ENCODE measurements at places on chromosomes 2 and 18.

DNA sequence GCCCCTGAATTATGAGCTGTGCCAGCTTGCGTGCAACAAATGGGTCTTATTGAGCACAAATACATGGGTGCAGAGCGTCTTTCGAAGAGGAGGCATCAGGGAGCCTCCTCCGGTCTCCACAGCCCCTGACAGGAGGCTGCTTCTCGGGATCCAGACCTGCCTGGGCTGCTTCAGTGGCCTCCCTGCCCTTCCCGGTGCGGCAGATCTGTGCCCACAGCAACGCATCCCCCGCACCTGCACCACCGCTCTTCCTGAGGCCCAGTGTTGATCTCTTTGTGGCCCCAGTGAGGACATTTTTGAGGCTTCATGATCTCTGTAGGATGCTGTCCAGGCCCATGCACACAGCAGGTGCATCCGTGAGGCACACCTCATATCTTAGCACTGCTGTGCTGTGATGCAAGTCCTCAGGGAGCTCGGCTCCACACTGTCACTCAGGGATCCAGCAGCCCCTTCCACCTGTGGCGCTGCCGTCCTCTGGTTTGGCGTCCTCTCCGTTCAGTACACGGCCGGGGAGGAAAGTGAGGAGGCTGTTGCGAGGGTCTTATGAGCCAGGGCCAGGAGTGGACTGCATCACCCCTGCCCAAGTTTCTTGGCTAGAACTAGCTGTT, 17.4 kb downstream of the RTP5 start:
- DNase-seq = no peak

- DNase-seq = no peak
Observed at GRCh38 chr2:187310701-187311100, 137.4 kb downstream of the CALCRL start.

DNA sequence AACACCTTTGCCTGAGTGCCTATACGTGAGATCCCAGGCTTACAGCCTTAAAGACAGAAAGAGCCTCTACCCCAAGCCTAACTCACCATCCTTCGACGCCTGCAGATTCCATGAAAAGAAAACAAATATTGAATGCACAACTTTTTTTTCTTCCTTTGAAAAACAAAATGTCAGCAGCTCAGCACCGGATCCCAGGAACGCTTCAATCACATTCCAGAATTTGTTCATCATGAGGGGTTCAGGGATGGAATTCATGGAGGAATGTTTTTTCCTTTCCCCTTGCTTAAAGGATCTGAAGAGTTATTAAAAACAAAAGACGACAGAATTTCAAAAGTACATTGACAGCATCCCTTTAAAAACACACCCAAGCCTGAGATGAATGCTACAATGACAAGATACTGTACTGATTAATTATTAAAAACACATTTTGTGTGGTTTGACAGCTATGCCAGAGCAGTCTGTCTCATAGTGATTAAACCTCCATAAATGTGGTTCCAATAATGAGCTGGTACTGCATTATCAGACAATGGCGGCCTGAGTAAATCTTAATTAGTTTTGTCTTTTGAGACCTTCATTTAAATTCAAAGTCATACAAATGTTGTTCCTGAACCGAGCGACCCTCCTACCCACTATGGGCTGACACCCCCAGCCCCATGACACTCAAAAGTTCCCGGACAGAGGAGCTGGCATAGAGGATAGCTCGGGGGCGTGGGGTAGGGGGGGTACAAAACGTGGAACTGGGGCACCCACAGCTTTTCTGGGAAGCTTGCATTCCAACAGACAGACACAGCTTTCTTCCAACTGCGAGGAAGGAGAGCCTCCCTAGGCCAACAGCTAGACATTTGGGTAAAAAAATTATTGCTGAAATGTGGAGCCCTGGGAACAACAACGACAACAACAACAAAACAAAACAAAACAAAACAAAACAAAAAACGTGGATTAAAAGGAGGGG, 227.5 kb downstream of the TTC32 start:
- no peak for DNase-seq

- no peak for DNase-seq
Observed at GRCh38 chr18:73556904-73557303, 590.7 kb downstream of the FBXO15 start.

- no peak for DNase-seq
Observed at GRCh38 chr2:102636283-102636907, 17.0 kb downstream of the SLC9A2 start.

DNA sequence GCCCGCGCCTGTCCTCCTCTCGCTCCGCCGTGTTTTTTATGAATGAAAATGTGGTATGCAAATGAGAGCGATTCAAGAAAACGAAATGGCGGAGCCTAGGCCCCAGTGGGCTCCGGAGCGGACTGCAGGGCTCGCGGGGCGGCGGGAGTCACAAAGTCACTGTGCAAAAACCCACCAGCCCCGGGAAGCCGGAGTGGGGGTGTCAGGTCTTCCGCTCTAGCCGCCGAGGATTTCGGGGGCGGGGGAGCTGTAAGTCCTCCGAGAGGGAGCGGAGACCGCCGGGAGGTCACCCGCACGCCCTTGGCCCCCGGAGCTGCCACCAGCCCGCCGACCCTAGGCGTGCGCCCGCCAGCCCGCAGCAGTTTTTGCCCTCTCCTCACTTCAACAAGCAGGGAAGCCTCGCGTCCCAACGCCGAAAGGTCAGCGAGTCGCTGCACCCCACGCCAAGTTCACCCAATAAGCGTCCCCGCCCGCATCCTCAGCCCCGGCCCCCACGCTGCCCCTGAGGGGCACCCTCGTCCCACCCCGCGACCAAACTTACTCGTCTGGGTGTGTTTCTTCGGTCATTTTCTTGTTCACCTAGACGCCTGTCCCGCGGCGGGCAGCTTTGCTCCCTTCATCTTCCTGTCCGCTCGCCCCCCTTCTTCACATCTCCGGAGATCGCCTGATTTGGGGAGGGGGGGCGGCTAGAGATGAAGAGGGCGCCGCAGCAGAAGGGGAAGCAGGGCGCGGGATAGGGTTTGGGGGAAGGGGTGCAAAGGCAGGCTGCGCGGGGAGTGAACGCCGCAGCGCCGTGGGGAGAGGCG, 775 bp downstream of the SPRED2 start:
- DNase-seq = peak; percentile 55

GRCh38 chr2:170887496-170887895, 41.6 kb upstream of the GORASP2 start:
- DNase-seq = no peak

GRCh38 chr18:23684515-23685197, 4.6 kb upstream of the LAMA3 start:
- no peak for DNase-seq

GRCh38 chr2:84891355-84892010, 10.6 kb upstream of the TRABD2A start:
- no peak for DNase-seq

GRCh38 chr2:186690786-186691185, 3.1 kb upstream of the FAM171B start:
- no peak for DNase-seq

- no peak for DNase-seq
Observed at GRCh38 chr2:17793296-17793695, 23.0 kb upstream of the MSGN1 start.

DNA sequence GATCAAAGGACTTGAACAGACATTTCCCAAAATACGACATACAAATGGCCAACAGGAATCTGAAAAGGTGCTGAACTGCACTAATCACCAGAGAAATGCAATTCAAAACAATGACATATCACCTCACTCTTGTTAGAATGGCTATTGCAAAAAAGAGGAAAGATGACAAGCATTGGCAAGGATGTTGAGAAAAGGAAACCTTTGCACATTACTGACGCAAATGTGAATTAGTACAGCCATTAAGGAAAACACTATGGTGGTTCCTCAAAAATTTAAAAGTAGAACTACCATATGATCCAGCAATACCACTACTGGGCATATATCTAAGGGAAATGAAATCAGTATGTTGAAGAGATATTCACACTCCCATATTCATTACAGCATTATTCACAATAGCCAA, 57.7 kb upstream of the ASPRV1 start:
- no peak for DNase-seq

DNA sequence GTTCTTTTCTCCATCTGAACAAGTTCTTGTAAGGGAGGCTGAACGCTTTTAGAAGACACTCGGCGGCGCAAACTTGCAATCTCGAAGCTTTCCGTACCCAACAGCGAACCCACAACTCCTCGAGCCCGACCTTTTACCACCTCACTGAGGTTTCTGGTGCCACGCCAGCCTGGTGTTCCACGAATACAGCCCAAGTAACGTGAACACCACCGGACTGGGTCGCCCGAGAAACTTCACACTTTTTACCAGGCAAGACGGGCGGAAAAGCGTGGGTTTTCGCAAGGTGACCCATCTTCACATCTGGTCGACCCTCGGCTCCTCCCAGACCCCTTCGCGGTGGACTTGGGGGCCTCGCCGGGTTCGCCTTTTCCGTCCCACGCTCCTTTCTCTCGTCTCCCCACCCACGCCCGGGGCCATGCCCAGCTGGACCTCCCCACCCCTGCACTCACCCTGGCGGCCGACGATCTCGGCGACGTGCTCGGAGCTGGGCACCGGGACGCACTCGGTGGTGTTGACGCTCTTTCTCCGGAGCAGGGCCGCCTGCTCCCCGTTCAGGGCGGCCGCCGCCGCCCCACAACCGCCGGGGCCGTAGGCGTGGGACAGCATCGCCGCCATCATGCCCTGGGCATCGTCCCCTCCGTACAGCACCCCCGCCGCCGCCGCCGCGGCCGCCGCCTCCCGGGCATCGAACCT, 1.2 kb downstream of the MEX3C start:
- DNase-seq = peak; percentile 64

DNA sequence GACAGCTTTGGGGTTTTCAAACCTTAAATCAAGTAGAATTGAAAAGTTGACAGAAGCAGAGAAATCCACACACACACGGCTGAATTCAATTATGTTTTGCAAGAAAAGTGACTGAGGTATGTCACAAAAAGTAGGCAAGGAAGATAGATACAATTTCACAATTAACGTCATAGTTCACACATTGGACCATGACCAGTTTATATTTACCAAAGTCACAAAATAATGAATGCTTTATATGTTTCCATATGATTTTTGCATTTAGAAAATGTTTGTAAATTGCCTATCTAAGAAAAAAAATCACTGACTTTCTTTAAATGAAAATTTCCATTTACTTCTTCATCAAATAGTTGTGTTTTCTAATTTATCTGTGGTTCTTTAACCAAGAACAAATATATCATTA, 29.4 kb upstream of the ZNF516 start:
- no peak for DNase-seq

- DNase-seq = no peak
Observed at GRCh38 chr2:236036045-236036444, 132.1 kb downstream of the GBX2 start.

DNA sequence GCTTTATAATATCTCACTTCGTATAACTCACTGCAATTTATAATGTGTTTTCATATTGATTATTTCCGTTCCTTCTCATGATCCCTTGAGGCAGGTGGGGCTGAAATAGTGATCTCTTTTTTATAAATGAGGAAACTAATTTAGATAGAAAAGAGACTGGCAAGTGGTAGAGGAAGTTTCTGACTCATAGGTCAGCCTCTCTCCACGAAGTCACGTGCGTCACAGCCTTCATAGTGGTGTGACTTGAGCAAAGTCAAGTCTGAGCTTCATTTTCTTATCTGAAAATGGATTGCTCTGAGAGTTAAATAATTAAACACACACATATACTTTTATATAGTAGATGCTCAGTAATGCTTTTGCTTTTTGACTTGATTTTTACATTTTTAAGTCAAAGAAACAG, 19.9 kb downstream of the ABCG5 start:
- DNase-seq = no peak

DNA sequence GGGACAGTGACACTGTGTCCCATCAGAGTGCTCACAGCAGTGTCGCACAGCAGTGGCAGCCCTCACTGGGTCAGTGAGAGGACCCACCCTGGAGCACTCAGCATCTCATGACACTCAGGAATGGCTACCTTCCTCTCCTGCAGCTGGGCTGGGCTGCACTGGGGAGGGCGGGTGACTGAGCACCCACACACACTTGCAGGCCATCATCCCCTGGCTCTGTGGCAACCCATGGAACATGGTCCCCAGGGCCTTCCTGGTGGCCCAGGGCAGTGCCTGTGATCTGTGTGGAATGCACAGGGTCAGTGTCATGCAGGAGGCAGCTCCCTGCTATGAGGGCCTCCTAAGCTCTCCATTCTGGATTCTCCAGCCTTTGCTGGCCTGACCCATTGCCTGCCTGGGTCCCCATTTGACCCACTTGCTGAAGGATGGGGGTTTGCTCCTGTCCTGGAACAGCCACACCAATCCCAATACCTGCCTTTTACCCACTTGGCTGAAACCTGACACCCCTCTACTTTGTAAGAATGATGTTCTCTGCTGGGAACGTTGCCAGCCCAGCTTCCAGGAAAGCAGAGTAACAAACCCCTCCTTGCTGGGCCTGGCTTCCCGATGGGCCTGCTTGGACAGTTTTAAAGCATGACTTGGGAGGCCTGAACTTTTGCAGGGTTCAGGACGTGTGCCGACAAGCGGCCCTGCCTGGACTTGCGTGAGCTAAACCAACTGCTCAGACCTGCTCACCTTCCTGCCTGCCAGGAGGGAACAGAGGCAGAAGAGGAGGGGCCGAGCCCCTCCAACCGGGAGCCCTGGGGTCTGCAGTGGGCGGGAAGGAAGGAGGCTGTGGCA, 13.7 kb downstream of the HS6ST1 start:
- DNase-seq = no peak

GRCh38 chr18:64175432-64175831, 26.5 kb upstream of the LINC00305 start:
- no peak for DNase-seq

DNA sequence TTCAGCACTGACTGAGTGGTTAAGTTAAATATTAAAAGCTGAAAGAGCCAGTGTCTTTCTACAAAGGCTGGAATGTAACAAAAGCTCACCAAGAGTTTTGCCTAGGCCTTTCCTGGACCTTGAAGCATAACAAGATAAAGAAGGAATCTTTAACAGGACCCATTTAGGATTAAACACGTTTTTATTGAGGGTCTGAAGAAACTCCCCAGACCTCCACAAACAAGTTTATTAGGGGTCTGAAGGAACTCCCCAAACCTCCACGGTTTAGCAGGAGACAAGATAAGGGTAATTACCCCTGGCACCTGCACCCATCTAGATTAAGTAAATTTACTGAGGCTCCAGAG, 104.0 kb downstream of the ACAA2 start:
- DNase-seq = no peak

DNA sequence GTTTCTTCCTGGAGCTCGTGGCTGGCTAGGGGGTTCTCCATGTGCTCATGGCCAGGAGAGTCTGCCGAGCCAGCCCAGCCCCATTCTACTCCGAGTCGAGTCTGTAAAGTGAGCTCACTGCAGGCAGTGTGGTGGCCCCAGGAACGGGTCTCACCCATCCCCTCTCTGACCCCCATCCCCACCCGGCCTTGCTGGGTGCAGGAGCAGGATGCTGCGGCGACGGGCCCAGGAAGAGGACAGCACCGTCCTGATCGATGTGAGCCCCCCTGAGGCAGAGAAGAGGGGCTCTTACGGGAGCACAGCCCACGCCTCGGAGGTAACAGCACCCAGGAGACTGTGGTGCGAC, 1.4 kb downstream of the ANO7 start:
- no peak for DNase-seq

DNA sequence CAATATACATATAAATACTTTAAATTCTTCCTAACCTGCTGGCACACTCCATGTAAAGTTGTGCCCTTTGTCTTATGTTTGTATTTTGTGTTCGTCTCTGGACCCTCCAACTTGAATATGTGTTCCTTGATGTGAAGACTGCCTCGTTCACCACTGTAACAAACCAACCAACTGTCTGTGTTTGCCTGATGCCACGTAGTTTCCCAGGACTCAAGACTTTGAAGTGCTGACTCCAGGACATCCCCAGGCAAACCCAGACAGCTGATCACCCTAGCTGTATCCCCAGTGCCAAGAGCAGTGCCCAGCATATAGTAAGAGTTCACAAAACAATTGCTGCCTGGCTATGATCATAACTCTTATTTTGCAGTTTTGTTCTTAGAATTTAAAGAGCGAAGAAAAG, 15.5 kb upstream of the CD226 start:
- no peak for DNase-seq
